HL-60 (cell line): ENCODE measurements at places on chromosomes 11 and 22.

DNA sequence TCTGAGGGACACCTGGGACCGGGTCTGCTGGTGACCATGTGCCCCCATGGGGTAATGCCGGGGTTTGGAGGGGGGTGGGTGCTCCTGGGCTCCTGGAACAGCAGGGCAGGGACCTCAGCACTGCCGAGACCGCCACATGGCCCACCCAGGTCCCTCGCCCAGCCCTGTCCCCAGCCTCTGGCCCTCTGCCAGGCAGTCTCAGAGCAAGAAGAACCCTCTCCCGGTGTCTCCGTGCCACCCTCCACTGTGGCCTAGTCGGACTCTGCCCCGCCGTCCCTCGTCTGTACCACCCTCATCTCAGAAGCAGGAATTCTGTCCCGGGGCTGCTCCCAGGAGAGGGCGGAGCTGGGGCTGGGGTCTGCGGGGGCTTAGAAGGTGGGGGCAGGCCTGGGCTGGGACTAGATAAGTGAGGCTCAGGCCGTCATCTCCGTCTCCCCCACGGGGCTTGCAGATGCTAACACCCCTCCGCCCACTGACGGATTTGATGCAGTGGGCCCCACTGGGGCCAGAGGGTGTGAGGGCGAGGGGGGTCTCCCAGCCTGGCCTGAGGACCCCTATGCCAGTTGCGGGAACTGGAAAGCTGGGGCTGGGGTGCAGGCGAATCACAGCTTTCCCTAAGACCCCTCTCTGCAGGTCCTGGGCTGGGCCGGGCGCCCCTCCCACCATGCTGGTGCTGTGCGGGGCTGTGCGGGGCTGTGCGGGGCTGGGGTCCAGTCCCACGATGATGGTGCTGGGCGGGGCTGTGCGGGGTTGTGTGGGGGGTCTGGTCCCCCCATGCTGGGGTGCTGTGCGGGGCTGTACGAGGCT is 1.1 kb downstream of the MUC5AC start:
- DNase-seq, result no peak

GRCh38 chr22:25413620-25414019 is 150.9 kb upstream of the GRK3 start:
- no peak for DNase-seq

DNA sequence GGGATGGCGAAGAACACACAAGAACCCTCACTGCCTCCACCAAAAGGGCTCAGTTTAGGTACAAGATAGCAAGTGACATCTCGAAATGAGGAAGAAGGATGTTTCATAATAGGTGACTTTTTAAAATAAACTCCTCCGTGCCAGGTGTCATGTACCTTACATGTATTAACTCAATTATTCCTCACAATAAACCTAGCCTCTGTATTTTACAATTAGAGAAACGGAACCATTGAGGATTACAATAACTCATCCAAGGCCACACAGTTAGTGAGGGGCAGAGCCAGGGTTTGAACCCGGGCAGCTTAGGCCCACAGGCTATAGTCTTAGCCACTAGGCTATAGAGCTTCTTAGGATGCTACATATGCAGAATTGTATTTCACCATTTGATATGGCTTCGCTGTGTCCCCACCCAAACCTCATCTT is 965 bp upstream of the PAMR1 start:
- no peak for DNase-seq

DNA sequence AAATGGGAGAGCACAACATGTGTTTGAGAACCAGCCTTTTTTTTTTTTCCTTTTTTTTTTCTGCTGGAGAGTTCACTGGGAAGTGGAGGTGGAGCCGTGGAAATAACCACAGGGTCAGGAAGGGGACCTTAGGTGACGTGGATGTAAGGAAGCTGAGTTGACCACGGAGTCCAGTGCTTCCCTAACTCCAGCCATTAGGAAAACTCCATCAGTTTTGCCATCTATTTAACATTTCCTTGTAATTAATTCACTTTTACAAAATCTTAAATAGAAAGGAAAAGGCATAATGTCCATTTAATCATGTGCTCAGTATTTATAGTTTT is 2.0 kb upstream of the CDK2AP2 start:
- no peak for DNase-seq

DNA sequence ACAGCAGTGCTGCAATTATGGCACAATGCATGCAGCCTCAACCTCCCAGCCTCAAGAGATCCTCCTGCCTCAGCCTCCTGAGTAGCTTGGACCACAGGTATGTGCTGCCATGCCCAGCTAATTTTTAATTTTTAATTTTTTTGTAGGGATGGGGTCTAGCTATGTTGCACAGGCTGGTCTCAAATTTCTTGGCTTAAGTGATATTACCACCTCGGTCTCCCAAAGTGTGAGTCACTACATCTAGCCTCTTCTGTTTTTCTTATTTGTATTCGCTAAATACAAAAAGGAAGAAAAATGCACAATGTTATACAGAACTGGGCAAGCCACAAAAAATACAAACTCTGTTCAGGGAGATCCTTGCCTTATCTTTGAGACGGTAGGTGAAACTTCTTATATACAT is 62.1 kb downstream of the DDI1 start:
- DNase-seq, result no peak

GRCh38 chr11:86063536-86063935 is 5.3 kb downstream of the PICALM start:
- no peak for DNase-seq
